ENCODE measurements at places on chromosomes 1 and 21.

- no peak for DNase-seq
Measured at GRCh38 chr1:225819346-225820192, 9.6 kb downstream of the EPHX1 start.

DNA sequence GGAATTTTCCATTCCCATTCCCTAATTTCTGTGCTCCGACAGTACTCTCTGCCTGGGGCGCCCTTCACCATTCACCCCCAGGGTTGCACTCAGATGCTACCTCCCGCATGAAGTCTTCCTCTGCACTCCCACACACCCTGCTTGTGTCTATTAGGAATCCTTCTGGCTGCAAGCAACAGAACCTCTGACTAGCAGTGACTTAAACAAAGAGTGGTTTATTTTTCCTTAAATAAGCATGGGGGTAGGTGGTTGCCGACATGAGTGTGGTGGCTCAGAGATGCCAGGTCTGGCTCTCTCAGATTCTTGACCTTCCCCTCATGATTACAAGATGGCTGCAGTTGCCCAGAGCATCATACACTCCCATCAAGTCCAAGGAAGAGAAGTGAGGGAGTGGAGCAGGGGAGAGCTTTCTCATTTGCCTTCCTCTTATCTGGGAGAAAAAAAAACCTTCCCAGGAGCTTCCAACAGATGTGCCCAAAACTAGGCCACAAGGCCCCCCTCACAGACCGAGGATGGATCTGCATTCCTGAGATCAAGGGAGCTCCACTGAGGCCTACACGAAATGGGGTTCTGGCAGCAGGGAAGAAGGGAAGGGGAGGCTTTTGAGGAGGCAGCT, 49.6 kb upstream of the LBR start:
- no peak for DNase-seq

GRCh38 chr21:32348604-32349332, 44.0 kb downstream of the URB1 start:
- no peak for DNase-seq

- peak; percentile 88 for DNase-seq
Measured at GRCh38 chr1:157156058-157156541, 17.9 kb upstream of the ETV3 start.

DNA sequence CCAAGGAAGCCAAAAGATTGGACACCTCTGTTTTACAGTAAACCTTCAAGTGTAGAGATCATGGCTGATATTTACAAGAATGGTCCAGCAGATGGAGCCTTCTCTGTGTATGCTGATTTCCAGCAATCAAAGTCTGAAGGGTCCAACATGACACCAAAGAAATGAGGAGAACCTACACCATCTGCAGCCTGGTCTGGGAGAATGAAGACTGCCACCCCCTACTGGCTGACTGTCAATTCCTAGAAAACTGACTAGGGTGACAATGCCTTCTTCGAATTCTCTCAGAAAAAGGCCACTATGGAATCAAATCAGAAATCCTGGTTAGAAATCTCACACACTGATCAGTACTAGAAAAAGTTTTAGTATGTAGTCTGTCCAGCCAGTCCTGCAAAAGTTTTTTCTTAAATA, 83.3 kb downstream of the CDC42BPA start:
- DNase-seq: peak; percentile 46

- peak; percentile 30 for DNase-seq
Measured at GRCh38 chr1:96722161-96722922, 758 bp downstream of the PTBP2 start.

GRCh38 chr1:208089149-208089548, 155.0 kb downstream of the PLXNA2 start:
- no peak for DNase-seq

GRCh38 chr21:20641241-20641640, 357.0 kb upstream of the NCAM2 start:
- DNase-seq: peak; percentile 35

DNA sequence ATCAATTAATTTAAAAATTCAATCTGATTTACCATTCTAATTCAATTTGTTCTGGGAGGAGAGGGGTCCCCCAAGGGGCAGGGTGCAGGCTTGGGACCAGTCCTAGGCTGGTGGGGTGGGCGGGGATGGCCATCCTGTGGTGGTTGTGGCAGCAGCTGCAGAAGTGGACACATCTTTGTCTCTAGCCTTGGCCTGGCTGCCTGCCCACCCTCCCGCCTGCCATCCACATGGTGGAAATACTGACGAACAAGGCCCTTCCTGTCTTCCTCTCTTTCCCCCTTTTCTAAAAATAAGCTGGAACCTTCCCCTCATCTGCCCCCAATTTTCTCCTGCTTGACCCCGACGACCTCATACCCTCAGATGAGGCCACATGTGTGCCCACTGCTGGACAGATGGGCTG, 130.9 kb downstream of the FOXD2 start:
- no peak for DNase-seq

DNA sequence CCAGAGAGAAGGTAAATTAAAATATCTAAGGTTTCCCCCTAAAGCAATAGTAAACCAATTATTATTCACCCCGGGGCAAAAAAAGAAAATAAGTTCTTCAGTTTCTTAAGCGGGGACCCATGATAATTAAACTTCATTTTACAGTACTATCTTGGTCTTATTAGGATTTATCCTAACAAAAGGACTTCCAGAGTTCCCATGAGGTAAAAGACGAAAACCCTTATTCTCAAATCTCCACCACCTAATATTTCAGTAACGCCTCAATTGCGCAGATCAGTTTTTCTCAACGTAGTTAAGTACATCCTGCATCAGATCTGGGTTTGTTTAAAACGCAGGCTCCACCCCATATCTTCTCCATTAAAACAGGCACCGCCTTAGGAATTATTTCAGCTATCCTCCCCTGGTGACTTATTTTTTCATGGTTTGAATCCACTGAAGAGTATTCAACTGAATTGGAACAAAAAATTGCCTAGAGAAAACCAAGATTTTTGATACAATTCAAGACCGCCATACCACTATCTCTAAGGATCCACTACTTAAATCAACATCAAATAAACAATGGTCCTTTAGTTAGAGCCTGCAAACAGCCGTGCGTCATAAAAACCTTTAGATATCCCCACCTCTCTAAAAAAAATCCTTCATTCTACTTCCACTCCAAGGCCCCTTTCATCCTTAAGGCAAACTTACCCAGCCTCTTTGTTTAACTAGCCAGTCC, 1.7 kb downstream of the MCL1 start:
- no peak for DNase-seq

- DNase-seq: no peak
Measured at GRCh38 chr1:220825819-220826551, 39.3 kb downstream of the MTARC1 start.

DNA sequence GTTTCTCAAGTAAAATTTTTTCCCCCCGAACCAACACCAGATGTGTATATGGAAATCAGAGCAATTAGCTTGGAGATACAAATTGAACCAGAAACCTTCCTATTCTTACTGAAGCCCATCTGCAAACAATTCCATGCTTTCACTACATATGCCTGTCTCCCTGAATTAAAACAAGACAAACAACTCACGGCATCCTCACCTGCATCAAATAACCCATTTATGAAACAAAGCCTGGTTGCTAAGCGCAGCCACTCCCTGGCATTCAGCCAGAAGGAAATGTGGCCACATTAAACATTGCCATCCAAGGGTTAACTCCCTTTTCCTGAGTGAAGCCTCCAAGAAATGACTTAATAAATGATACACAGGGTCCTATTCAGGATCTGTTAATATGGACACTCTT, 55.3 kb downstream of the APP start:
- no peak for DNase-seq

DNA sequence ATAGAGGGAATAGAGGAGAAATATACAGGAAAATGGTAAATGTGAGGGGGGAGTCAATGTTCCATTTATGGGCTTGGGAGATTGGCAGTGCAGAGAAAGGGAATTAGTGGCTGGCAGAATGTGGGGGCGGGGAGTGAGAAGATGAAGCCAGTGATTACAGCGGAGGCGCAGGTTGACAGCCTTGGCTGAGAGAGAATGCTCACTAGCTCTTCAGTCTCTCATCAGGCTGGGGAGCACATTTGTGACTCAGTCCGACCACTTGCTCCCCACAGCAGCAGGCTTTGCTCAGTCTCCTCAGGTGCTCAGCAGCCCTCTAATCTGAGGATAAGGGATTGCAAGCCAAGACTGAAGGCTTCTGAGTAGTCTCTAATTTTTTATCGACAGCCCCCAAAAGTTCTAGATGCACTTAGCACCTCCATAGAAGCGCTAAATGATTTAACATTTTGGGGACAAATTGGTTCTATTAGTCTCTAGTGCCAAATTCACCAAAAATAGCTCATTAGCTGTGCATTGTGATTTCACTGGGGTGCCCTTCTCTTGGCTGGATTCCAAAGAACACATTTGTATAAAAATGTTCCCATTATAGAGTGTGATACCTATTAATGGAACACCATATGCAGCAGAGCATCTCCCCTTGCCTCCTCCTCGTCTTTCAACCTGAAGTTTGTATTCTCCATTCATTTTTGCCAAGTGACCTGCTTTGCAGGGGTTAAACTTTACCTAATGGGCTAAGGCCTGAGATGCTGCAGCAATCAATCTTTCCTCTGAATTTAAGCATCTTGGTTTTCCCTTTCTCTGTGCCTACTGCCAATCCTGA, 191.8 kb downstream of the ZNF326 start:
- no peak for DNase-seq
